ENCODE measurements at places on chromosomes 2 and 18.

- DNase-seq, result no peak
Measured at GRCh38 chr2:241818229-241818942, 9.4 kb downstream of the NEU4 start.

- DNase-seq, result no peak
Measured at GRCh38 chr2:5393474-5393873, 298.7 kb upstream of the SOX11 start.

- peak; percentile 87 for DNase-seq
Measured at GRCh38 chr2:68565858-68566257, 77.5 kb upstream of the PROKR1 start.

DNA sequence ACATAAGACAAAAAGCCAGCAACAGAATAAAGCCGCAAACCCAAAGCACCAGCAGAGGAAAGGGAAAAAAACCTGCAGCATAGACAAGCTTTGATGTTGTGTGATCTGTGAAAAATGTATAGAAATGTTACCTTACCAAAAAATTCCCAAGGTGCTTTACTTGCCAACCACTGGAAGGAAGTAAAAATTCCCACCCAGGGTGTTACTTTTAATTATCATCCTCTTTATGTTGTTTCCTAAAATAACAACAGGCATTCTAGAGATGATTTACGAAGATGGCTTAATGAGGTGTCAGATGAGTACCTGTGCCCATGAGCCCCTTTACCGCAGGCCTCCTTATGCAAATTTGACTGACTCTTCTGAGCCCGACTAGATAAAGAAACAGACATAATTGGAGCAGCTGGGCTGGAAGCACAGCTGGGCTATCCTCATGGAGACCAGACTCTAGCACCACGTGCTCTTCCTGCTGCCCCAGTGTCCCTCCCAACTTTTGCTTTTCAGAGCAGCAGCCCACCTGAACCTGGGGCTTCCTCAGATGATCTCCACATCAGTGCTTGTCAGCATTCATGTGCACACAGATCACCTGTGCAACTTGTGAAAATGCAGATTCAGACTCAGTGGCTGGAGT lies 41.5 kb downstream of the SRSF7 start:
- no peak for DNase-seq

GRCh38 chr18:25962919-25963318 lies 127.5 kb downstream of the SS18 start:
- DNase-seq, result no peak

DNA sequence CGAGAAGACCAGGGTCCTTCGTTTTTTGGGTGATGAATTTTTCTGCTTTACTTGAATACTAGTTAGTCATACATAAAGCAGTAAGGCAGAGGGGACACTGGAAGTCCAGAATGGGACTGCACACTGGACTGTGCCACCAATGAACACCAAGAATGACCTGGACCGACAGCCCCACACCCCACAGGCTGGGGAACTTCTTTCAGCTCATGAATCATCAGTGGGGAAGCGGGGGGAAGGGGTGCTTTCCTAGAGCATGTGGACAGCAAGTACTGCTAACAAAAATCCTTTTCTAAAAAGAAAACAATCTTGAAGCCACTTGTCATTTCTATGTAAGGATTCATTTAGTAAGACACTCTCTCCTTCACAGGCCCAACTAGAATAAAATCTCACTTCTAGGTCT lies 86.0 kb downstream of the DTNB start:
- peak; percentile 24 for DNase-seq

DNA sequence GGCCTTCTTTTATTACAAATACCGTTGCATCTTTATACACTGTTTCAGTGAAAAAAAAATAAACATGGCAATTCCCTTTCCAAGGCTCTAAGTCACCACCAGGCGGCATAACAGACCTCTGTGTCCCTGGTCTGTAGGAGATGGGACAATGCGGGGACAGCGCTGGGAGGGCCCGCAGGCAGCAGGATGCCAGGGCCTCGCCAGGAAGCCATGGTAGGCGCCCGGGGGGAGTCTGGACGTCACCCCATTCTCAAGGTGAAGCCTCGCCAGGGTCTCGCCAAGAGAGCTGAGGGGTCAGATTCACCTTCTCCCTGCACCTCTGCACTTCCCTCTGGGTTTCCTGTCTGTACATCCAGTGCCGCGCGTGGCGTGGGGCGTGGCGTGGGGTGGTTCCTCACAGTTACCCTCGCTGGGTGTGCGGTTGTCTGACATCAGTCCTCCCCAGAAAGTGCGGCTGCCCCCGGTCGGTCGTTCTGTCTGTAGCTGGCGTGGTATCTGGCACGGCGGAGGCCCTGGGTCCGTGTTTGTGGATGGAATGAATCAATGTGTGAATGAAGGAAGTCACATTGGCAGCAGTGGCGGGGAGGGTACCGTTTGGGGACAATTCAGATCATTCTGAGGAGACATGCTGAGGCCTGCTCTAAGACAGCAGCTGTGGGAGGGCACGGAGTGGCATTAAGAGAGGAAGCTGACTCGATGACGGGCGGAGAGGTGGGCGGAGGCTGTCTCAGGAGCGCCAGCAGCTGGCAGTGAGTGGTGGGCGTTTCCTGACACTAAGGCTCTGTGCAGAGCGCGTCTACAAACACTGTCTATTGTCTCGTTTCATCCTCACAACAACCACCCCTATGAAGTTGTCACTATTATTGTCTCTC lies 46.0 kb downstream of the LRRFIP1 start:
- DNase-seq, result peak; percentile 77

DNA sequence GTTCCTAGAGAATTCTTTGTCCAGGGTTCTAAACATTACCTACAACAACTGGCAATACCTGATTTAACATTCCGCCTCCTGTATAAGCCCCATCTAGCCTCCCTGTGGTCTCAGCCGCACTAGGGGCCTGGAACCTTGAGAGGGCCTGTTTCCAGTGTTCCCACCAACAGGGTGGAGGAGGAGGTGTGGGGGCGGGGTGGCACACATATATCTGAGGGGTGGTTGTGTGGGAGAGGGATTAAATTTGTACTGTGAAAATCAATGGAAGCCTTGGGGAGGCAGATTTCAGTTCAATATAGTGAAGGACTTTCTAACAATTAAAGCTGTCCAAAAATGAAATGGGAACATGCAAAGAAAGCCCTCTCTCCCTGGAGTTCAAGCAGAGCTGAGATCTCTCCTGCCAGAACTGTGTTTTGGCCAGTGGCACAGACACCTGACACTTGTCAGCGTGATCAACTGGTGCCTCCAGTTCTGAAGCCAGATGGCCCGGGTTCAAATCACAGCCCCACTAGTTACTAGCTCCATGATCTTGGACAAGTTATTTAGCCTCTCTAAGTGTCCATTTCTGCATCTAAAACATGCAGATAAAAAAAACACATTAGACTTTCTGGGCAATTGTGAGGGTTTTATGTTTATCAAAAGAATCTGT lies 17.0 kb upstream of the FZD7 start:
- DNase-seq, result no peak

- DNase-seq, result no peak
Measured at GRCh38 chr18:13465476-13465875, 246.9 kb downstream of the LDLRAD4 start.

GRCh38 chr2:172204762-172205161 lies 102.1 kb upstream of the DLX2 start:
- DNase-seq, result no peak

- no peak for DNase-seq
Measured at GRCh38 chr2:147619808-147620207, 225.0 kb upstream of the ACVR2A start.

DNA sequence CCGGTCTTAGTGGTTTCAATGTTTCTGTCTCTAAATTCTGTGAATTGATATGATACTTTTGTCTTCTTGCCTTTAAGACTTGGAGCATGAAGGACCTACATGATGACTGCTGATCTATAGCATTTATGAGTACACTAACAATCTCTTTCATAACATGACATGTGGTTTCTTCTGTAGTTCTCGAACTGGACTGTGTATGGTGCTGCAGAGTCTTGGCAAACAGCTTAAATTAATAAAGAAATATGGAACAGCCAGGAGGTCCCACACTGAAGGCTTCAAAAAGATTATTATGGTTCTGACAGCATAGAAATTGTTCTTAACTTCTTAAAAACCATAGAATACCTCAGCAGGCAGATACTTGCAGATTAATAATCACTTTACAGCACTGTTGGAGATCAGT lies 145.0 kb downstream of the DCC start:
- DNase-seq, result peak; percentile 3

DNA sequence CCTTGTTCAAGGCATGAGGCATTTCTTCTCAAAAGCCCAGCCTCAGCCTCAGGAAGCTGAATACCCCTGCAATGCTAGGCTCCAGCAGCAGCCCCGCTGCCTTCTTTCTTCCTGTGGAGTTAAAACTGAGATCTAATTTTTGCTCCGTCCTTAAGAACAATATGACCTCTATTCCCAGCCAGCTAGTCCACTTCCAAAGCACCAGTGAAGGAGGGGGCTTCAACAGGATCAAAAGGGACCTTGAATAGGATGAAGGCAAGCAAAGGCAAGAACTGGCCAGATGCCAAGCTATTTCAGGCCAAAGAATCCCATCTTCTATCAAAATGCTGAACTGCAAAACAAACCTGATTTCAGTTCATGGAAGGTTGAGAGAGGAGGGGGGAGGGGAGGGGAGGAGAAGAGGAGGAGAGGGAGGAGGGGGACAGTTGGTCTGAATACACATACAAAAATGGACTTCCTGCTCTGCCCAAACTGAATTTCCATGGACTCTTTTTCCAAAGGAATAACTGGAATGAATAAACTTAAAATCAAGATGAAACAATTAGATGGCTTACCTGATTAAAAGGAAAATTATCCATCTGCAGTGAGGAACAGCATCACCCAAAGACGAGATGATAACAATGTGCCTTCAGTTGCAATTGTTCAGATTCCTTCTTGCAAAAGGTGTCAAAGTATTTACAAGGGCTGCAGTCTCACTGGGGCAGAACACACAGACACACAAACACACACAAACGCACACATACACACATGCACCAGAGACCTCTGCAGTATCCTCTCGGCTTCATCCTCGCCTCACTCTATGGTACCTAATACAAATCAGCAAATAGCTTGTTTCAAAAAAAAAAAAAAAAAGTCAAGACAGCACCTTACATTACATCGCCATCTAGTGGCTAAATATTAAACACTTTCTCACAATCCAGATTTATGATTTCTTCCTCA lies at the start of gene SCN1A:
Gene SCN1A, minus strand, starts transcription at position 804 of the 939 bp plus-strand sequence. CDS start 54,399 bp downstream, outside the sequence.
- peak; percentile 81 for DNase-seq

GRCh38 chr2:99645960-99646359 lies 156.1 kb upstream of the REV1 start:
- DNase-seq, result no peak

DNA sequence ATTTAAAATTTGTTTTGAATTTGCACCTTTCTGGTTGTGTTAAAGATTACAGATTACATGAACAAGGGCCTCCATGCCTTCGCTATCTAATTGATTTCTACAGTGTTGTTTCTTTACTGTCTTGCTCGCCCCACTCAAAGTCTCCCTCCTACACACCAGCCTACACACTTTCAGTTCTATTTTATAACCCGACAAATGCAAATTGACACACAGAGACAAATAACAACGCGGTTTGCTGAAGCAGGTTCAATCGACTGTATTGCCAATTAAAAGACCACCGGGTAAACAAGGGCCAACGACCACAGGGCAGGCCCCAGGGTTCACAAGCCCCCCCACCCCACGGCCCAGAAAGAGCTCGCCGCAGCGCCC lies 869 bp downstream of the STARD7 start:
- DNase-seq, result no peak

DNA sequence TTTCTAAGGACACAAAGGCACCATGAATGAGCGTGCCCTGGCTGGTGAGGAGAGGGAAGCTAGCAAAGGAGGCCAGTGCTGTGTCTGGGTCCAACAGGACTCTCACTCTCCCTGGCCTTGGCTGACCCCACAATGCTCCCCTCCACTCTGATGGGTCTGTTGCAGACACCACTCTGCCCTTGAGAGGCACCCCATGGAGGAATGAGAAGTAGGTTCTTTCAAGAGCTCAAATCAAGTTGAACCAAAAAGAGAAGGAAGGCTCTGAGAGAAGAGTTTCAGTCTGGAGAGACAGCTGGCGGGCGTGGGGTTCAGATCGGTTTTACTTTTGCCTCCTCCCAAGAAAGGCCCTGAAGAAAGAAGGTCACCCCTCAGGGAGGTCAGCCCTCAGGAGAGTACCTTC lies 18.4 kb downstream of the TMEM247 start:
- no peak for DNase-seq

DNA sequence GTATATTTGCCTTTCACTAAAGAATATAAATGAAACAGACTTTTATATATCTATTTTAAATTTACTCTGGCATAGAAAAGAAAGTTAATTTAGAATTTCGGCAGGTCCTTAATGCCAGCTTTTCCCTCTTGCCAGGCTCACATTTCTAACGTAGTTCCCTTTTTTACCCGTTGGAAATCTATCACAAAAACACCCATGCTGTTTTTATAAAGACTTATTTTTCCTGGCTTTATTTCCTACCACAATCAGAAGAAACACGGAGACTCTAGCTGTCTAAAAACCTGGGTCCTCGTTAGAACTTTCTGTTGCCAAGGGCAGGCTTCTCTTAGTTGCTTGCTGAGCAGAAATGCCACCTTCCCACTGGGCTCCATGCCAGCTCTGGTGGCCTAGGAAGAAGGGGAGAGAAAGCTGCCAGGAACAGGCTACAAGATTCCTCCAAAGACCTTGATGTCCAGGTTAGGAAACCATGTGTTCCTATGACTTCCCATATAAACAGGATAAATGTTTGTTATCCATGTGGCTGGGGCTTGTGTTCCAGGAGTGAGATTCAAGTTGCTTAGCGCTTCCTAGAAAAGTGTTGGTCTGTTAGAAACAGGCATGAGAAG lies 17.8 kb upstream of the TMEM18 start:
- no peak for DNase-seq

DNA sequence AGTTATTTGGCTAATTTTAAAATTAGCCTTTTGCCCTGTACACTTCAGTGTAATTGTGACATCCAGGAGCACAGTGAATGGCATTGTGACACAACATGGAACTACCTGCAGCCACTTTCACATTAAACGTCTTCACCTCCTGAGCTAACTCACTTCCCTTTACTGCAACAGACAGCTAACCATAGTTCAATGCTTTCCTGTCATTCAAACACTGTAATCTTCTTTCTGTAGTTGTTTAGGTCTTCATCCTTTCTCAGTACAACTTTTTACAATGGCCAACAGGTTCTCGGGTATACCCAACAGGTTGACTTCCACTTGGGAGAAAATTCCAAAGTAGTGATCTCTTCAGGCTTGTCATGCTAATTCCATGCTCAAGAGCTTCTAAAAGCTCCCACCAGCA lies 8.6 kb upstream of the AGPS start:
- no peak for DNase-seq

DNA sequence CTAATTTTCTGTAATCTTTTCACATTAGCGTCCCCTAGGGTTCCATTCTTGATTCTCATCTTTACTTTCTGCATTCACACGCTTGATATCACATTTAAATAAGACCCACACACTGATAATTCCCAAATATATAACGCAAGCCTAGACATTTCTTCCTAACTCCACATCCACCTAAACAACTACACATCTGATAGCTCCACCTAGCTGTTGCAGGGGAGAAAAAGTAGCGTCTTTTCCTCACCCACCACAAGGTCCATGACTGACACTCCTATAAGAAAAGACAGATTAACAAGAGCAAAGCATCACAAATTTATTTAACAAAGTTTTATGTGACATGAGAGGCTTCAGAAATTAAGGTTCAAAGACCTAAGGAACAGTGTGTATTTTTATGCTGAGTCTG lies 862.2 kb upstream of the DDX18 start:
- DNase-seq, result peak; percentile 52

Data from PC-3 (cell line).